ENCODE measurements at places on chromosomes 2 and 18.

DNA sequence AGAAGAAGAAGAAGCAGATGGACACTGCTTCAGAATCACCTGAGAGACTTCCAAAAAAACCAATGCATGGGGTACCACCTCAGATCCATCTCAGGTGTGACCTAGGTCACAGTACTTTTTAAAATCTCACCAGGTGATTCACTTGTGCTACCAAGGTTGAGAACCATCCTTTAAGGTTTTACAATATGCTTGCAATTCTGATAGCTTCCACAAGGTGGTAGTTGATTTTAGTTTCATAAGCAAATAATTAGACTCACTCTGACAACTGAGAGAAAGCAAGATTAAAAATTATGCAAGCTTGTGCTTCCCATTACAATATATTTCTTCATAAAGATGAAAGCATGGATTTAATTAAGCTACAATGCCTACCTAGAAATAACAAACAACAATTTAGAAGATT, 355.1 kb downstream of the EN1 start:
- DNase-seq: peak; percentile 61

GRCh38 chr18:72075040-72075439, 469.1 kb downstream of the CBLN2 start:
- no peak for DNase-seq

DNA sequence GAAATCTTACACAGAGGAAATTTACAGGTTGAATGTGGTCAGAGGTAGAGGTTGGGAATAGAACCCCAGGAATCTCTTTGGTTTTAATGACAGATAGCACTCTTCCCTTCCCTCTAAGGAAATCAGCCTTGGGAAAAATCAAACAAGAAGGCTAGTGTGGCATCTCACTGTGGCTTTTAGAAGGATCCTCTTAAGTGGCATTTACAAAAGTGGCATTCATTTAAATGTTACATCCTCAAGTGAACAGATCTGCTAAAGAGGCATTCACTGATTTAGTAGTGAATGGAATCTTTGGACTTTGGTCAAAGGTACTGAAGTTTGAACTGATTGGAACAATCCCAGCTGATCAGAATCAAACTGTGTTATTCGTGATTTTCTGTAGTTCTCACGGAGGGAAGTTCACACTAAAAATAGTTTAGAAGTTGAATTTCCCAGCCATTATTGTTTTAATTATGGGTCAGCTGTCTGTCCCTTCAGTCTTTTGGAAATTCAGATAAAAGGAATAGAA, 136.5 kb upstream of the FN1 start:
- DNase-seq: no peak

DNA sequence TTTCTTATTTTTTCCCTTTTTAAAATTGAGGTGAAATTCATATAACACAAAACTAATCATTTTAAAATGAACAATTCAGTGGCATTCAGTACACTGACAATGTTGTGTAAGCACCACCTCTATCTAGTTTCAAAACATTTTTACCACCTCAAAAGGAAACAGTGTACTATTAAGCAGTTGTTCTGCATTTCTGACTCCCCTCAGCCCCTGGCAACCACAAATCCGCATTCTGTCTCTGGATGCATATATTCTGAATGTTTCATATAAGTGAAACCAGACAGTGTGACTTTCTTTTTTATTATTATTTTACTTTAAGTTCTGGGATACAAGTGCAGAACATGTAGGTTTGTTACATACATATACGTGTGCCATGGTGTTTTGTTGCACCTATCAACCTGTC, 19.2 kb upstream of the TANK start:
- DNase-seq: no peak

Data from fibroblast of pulmonary artery (primary cell).